ENCODE measurements at places on chromosomes 3 and 15.

DNA sequence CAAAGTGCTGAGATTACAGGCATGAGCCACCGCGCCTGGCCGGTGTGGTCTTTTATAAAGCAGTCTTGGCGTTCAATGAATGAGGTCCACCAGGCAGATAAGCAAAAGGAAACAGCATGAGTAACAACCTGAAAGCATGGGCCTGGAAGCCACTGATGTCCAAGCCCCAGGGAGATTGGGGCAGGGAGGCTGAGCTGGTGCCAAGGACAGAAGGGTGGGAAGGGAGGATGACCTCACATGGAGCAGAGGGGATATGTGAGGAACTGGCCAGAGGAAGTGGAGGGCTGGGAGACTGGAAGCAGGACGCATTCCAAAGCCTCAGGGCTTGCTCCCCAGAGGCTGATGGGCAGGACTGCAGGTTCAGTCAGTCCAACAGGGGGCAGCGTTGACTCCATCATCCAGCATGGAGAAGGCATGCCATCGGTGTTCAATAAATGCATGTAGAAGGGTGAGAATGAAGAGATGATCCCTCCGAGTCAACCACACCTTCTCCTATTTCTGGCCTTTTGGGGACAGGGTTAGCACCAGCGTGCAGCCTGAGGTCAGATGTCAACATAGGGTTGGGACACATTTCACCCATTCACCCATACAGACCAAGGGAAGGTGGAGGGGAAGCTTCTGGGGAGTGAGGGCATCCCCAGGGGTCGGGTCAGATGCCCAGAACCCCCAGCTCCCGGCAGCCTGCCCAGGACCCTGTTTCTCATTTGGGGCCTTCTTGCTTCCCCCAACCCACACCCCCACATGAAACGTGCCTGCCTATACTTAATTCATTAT is 14.8 kb downstream of the MYL3 start:
- peak; percentile 15 for DNase-seq

DNA sequence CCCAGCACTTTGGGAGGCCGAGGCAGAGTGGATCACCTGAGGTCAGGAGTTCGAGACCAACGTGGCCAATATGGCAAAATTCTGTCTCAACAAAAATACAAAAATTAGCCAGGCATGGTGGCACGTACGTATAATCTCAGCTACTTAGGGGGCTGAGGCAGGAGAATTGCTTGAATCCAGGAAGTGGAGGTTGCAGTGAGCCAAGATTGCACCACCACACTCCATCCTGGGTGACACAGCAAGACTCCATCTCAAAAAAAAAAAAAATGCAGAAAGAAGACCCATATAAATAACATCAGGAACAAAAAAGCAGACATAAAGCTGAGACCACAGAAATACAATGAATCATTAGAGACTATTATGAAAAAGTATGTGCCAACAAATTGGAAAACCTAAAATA is 235.2 kb upstream of the VEPH1 start:
- DNase-seq = no peak

GRCh38 chr3:129240436-129240835 is 9.0 kb upstream of the COPG1 start:
- DNase-seq = no peak

GRCh38 chr3:162367429-162368260 is 871.0 kb downstream of the OTOL1 start:
- DNase-seq = no peak

DNA sequence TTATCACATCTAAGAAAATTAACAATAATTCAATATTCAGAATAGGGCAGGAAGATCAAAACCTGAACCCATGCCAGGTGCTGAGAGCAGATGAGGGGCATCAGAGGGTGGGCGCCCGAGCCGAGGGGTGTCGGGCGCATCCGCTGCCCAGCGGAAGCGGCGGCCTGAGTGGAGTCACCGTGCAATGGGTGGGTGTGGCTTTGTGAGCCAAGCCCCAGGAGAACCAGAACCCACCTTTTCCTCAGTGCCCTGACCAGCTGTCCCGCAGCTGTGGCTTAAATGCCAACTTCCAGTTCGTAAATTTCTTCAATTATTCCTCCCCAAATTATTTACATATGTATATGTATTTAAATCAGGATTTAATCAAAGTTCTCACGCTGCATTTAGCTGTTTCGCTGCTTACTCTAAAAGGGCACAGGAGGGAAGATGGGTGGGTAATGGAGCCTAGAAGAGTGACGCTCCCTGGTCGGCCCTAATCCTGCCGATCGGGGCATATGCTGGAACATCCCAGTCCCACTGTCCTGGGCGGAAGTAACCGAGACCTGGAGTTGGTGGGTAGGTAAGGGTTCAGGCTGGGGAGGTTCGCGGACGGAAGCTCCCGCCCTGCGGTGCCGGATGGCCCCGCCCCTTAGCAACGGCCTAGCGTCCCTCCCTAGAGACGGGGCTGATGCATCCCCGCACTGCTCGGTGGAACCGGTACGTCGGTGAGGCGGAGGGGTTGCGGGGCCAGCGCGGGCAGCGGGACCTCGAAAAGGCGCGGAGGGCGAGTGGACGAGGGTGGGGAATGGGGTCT is 1.3 kb downstream of the DNAH1 start:
- DNase-seq = peak; percentile 57
